ENCODE measurements at places on chromosomes 5 and 9.

- no peak for DNase-seq
Measured at GRCh38 chr9:93829271-93830011, 125.7 kb downstream of the BARX1 start.

- no peak for DNase-seq
Measured at GRCh38 chr5:119168401-119168800, 97.5 kb downstream of the DMXL1 start.

GRCh38 chr5:158451203-158451992 is 592.5 kb upstream of the CLINT1 start:
- peak; percentile 62 for DNase-seq

- DNase-seq, result no peak
Measured at GRCh38 chr5:140365941-140366340, 5.9 kb downstream of the SLC4A9 start.

GRCh38 chr9:14888875-14889274 is 21.4 kb downstream of the FREM1 start:
- no peak for DNase-seq

- DNase-seq, result no peak
Measured at GRCh38 chr9:135184181-135185053, 96.9 kb downstream of the OLFM1 start.

DNA sequence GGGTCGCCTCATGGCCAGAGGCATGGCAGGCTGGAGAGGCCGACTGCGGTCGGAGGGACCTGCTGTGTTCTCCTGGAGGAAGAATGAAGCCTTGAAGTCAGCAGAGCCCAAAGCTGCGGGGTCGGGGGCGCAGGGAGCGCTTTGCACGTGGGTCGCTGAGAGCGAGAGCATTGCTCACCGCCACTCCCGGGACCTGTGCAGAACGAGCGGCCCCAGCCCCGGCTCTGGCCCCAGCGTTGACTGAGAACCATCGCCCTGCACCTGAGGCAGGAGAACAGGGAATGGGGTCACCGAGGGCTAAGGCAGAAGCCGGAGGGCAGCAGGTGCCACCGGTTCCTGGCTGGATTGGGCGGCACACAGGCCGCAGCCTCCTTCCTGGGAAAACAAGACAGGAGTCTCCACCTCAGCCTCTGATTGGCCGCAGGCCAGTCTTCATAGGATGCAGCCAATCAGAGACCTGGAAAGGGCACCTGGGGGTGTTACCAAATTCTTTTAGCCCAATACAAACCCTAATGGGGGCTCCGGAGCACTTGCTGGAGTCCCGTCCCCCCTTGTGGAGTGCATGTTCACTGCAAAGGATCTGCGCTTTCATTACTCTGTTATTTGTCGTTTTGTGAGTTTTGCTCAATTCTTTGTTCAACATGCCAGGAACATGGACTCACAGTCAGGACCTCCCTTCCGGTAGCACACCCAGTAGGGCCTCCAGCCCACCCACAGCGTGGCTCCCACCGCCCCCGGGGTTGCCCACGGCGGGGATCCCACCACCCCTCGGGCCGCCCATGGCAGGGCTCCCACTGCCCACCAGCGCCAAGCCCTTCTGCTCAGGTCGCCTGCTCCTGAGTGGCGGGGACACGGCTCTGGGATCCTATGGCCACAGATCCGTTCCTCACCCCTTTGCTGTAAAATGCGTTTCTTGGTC is 24.7 kb upstream of the SLC6A19 start:
- no peak for DNase-seq

DNA sequence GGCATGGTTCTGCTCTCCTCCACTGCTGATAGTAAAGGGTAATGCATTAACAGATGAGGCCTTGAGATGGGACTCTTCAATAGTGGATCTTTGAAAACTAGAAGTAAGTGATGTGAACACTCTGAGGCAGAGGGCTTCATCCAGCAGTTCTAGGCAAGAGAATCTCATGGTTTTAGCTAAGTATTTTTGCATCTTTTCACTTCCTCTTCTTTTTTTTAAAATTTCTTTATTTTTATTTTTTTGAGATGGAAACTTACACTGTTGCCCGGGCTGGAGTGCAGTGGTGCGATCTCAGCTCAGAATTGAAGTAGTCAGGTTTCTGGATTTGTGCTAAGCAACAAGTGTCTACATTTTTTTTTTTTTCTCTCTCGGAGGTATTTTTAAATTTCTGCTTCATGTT is 101.9 kb downstream of the MTRR start:
- DNase-seq, result no peak

DNA sequence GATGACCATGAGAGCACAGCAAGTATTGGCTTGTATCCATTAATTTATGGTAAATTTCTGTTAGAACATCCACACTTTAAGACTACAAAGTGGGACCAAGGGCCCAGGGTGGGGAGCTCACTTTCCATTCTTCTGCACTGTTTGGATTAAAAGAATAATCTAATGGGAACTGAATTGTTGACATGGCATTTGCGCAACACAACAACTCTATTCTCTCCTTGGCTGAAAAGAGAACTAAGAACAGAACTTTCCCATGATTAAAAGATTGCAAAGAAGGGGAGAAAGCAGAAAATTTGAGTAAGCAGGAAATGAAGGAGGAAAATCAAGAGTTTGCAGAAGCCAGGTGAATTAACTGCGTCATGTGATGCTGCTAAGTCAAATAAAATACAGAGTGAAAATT is 143.4 kb downstream of the HINT1 start:
- no peak for DNase-seq

DNA sequence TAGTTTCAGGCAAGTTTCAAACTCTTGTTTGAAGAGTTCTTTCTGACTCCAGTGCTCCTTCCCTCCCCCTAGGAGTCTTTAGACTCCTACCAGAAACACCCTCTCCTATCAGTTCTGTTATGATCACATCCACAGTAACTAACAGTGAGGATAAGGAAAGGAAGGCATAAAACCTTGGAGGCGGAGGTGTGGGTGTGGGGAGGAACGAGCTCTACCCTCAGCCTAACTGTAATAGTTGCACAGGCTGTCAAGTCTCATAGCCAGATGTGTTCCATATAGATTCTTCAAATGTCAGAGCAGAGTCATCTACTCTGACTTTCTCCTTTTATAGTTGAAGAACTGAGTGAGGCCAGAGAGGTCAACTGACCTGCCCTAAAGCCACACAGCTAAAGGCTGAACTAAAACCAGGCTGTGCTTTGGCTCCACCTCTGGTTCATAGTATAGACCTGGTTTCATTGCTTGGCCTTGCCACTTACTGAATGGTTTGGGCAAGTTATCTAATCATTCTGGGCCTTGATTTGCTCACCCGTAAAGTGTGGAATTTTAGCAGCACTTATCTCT is 34.4 kb upstream of the PIK3R1 start:
- DNase-seq, result no peak

DNA sequence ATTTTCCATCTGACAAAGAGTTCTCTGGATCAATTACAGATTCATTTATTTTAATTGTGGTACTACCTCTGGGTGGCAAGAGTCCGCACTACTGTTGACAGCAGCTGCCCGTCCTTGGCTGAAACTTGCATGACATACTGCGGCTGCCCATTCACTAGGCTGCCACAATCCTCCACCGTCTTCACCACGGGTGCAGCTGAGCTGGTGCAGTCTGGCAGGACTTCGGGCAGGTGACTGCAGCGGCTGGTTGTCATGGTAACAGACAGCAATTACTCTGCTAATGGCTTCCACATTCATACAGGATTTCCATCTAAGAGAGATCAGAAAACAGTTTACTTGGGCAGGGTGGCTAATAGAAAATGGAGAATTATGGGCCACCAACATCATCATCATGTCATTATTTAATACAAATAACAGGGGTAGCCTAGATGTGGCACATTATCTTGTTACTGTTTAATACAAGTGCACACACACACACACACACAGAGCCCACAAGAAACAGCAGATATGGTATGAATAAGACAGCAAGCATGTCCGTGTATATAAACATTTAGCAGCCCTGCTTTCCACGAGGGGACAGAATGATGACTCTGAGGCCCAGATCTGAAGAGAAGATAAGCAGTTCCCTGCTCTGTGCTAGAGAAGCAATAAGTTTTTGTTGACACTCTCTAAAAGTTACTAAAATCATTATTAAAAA is 112.3 kb downstream of the MARCHF3 start:
- DNase-seq, result no peak

DNA sequence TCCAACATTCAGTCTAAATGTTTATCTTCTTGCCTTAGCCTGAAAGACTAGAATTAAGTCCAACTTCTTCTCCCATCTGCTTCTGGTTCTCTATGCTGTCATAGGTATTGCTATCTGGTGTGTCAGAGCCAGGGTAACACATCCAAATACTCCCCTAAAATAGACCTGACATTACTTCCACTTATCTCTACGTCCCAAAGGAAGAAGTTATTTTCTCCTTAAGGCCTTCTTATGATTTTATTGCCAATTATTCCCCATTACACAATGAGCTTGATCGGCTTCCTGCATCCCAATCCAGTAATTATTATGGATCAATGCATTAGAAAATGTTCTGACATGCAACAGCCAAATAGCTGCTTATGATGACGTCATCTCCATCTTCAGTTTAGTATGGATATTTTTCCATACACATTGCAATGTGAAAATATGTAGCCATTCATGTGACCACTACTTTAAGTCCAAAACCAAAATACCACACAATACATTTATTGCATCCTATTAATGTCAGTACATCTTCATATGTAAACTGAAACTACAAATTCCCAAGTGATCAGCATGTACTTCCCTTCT is 555.5 kb downstream of the MAT2B start:
- no peak for DNase-seq

- DNase-seq, result no peak
Measured at GRCh38 chr5:66708368-66708767, 112.2 kb downstream of the MAST4 start.

DNA sequence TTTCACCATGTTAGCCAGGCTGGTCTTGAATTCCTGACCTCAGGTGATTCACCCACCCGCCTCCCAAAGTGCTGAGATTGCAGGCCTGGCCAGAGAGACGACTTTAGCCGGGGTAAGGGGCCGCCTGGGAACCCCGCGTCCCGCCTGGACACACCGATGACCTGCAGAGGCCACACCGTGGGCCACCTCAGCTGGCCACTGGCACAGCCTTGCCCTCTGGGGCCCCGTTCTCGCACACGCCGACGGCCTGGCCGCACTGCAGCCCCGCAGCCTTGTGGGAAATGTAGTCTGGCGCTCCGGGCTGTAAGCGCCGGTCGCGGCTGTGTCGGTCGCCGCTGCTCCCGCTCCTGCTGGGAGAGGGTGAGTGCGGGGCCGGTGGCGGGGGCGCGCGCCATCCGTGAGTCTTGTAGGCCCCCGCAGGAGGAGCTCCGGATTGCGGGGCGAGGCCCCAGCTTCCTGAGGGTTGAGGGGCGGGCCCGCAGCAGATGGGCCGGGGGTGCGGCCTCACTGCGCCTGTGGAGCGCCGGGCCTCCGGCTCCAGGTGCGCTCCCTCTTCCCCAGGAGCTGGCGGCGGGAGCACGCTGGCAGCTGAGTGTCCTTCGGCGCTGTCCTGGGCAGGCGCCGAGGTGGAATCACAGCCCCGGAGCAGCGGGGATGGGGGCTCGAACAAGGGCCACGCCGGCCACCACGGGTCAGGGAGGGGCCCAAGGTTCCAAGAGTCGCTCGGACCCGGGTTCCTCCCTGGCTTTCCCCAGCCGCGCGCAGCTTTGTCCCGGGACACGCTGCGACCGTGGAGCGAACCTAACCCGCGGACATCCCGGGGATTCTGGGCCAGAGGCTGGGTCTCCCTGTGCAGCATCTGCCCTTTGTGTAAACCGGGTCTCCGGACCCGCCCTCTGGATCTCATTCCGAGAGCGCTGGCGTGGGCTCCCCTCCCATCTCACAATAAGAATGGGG is at the start of gene ZFP2:
Gene ZFP2, plus strand, starts transcription at position 299 of the 957 bp plus-strand sequence. CDS start 35,401 bp downstream, outside the sequence.
- peak; percentile 31 for DNase-seq

GRCh38 chr5:59346982-59347381 is 546.5 kb downstream of the PDE4D start:
- DNase-seq, result no peak

- DNase-seq, result no peak
Measured at GRCh38 chr9:109730228-109730627, 49.8 kb upstream of the PALM2AKAP2 start.

DNA sequence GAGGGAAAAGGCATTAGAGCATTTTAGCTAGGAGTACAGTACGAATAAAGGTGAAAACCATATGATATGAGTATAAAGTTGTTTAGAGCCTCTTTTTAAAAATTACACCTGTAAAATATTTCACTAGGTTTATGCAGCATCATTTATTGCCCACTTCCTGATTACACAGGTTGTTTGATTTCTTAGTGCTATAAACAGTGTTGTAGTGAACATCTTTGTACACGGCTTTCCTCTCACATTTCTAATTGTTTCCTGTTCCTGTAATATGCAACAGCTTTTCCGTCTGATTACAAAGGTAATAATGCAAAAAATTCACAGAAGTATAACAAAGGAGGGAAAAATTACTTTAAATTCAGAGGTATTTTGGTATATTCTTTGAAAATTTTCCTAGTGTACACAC is 13.0 kb downstream of the STOM start:
- no peak for DNase-seq

DNA sequence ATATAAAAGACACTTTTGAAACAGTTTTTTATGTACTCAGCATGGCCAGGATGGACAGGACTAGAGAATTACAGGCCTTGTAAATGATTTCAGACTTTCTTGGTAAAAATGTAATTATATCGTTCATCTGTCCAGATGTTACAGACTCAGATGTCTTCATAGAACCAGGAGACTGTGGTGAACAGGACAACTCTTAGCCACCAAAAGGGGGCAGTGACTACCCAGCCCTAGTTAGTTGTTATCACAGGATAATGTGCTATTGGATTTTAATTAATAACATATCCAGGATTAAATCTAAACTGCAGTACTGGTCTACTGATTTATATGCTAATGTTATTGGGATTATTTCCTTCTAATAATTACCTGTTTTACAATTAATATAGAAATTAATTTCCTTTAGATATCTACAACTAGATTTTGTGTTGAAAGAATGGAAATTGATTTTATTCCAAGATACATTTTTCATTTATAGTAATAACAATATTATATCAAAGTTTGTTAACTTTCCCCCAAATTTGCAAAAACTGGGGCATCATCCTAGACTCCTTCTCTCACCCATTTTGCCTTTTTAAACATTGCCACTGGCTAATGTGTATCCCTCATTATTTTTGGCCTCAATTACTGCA is 99.4 kb downstream of the MTREX start:
- peak; percentile 50 for DNase-seq

DNA sequence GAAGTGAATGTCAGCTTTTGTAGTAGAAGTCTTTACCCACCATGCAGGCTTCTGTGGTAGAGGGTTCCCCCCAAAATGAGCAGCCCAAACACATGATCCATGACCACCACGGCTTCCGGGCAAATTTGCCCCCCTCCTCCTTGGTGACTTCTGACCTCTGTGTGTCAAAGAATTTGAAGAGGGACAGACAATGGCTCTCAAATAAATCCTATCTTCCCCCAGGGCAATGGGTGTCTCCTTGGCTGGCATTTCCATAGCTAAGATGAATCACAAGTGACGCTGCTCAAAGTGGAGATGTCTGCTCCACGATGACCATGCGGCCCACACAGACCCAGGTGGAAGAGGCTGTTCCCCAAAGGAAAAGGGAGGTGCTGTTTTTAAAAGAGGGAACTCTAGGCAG is 30.2 kb upstream of the BOD1 start:
- no peak for DNase-seq

DNA sequence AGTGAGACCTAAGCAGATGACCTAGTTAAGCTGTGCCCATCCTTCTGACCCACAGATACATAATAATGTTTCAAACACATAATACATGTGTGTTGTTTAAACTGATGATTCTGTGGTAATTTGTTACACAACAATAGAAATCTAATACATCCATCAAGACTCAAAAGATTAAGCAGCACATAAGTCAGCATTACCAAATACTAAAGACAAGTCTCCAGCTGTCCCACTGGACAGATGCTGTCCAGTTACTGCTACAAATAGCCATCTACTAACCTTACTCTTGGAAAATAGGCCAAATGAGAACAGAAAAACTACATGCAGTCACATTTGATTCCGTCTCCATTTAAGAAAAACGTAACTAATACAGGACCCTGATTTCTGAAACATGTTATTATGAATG is 10.8 kb downstream of the TRMO start:
- no peak for DNase-seq
